ENCODE measurements at places on chromosomes 2 and 18.

DNA sequence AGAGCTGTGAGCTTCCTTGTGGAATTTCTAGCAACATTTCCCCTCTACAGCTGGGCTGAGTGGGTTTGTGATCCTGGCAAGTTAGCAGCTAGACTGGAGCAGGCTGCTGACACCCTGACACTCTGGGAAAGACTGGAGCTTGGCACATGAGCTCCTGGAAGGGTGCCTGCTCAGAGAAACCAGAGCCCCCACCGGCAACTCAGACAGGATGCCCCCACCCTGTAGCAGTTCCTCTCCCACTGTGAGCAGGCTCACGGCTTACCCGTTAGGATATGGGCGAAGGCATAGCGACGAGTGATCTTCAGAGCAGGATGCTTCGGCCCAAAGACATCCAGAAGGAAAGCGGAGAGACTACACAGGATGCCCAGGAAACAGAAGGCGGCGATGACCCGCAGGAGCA is 11.2 kb downstream of the TMEM127 start:
- no peak for DNase-seq

DNA sequence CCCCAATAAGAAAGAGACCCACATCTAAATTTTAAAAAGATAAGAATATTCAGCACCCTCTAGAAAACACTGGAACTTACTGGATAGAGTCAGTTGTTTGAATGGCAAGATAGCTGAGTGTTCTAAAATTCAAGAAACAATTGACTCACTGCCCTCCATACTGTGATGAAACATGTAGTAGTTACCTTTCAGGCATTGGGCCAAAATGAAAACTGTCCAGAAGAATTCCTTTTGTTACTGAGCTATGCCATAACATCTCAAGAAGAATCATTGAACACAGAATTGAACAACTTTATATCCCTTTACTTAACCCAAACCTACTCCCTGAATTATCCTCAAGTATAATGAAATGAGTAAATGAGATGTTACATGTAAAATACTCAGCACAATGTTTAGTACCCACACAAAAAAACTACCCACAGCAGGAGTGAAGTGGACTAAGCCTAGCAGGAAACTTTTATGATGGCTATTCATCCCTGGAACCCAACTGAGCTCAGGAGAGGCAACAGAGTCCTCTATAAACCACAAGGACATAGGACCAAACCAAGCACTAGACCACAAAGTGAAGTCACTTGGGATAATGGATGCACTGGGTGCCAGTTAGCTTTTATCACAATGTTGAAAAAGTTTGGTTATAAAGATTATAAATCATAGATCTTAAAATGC is 32.7 kb downstream of the RBM43 start:
- DNase-seq, result no peak

DNA sequence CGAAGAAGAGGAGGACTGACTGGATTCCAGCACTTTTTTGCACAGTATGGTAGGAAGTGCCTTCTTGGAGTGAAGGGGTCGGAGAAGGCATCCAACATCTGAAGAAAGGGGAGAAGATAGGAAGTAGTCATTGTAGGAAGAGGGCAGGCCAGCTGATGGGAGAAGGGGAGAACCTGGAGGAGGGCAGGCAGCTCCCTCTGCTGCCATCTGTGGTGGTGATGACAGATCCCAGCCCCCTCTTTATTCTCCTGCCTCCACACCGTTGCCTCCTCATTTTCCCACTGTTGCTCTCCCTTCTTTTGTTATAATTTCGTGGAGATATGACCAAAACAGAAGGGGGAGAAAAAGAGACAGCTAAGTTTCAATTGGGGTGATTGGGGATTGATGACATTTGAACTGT is 2.9 kb upstream of the SCYGR2 start:
- no peak for DNase-seq

GRCh38 chr2:194103941-194104659 is 1552.9 kb upstream of the SLC39A10 start:
- no peak for DNase-seq

- no peak for DNase-seq
These were observed 36.6 kb upstream of the DSC1 start for GRCh38 chr18:31199190-31199769.

- DNase-seq, result no peak
These were observed 4.5 kb downstream of the FKBP7 start for GRCh38 chr2:178473931-178474330.

GRCh38 chr2:235170536-235171521 is 219.0 kb downstream of the SH3BP4 start:
- DNase-seq, result peak; percentile 75

GRCh38 chr18:55289775-55290174 is 298.2 kb downstream of the TCF4 start:
- no peak for DNase-seq

GRCh38 chr18:25464227-25464626 is 112.3 kb upstream of the ZNF521 start:
- DNase-seq, result no peak

DNA sequence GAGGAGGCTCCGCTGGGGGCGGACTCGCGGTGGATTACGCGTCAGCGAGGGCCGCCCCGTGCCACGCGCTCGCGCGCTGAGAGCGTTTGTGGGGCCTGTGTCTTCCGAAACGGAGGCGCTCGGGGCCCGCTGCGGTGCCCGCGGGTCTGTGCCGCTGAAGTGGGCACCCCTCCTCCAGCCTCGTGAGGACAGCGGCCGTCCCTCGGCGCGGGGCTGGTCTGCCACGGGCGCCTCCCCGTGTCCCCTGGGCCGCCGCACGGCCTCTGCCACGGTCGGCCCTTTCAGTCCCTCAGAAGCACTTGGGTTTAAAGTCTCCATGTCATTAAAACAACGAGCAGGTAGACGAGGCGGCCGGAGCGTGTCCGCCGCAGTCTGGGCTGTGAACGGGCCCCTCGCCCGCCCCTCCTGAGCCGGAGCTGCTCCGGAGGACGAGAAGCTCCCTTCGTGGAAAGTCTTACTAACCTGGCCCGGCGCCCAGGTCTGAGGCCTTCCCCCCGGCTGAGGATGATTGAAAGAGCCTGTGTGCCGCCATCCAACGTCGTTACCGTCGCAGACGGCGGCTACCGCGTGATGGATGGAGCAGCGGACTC is 97.6 kb downstream of the NFATC1 start:
- DNase-seq, result no peak

- no peak for DNase-seq
These were observed 19.4 kb upstream of the RNF138 start for GRCh38 chr18:32072321-32072720.

- DNase-seq, result no peak
These were observed 949.9 kb upstream of the NRXN1 start for GRCh38 chr2:51981783-51982182.

GRCh38 chr2:196338440-196338839 is 167.1 kb upstream of the STK17B start:
- DNase-seq, result no peak

DNA sequence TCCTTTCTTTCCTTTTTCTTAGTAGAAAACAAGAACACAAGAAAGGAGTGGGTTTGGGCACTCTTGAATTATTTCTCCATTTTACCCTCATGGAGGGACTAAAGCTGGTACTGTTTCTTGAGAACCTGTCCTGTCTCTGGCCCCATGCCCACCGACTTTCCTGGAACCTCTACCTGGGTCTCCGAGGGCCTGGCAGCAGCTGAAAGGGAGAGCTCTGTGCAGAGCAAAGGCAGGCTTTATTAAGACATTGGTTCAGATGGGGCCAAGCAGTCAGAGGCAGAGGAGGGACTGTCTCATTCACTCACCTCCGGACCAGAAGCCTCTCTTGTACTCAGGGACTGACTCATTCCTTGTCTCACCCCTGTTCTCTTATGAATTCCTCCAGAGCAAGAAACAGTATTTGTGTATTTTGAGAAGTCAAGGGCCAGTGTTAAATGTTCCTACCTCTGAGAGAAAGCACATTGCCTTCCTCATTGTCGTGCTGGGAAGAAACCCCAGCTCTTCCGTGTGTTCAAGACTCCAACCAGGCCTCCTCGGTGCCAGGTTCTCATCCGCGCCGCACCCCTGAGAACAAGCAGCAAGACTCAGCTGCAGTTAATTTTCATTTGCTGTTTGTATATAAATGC is 201.9 kb upstream of the NT5C1B start:
- DNase-seq, result no peak

- DNase-seq, result no peak
These were observed 84.6 kb downstream of the SMAD7 start for GRCh38 chr18:48866028-48866733.

DNA sequence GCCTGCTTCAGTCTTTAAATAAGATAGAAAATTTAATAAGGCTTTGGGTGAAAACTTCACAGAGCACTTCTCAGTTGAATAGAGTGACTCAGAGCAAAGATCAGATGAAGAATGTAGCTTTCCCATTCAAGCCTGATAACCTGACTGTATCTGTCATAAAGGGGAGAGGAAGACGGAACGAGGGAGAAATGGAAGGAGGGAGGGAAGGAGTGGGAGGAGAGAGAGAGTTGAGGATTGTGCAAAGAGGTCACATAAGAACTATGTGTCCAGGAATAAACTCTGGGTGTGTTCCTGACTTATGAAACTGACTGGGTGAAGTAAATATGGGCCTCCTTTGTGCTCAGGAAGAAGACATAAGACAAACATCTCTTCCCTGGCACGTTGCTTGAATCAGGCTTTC is 385.5 kb downstream of the LPIN1 start:
- DNase-seq, result no peak

DNA sequence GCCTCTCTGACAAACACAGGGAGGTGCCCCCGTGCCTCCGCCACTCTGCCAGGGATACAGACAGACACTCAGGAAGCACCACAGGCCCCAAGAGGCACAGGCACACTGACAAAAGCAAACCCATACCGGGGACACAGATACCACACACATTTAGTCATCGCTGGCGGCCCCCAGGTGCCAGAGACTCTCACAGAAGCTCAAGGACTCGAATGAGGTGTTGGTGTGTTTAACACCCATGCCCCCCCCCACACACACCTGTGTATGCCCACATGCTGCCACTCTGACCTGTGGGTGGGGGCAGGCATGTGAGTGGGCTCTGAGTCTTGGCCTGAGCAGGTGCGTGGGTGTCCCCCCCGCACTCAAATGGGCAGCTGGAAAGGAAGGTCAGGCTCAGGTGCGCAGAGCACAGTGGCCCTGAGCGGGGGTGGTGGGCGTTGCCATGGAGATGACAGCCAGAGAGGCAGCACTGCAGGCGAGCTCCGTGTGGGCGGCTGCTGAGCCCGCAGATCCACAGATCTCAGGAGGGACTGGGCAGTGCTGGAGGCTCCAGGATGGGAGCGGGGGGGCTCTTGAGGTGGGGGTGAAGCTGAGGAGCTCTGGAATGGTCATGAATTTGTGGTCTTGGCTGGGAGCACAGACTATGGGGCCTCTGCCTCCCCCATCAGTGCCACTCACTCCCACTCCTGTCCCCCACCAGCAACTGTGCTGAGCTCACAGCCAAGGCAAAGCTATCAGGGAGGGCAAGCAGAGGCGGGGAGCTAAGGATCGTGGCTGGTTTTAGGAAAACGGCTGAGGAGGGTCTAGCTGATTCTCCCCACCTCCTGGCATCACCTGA is 73.9 kb upstream of the TAF1B start:
- DNase-seq, result no peak

- DNase-seq, result peak; percentile 64
These were observed 44.7 kb downstream of the ASXL2 start for GRCh38 chr2:25833566-25833965.

DNA sequence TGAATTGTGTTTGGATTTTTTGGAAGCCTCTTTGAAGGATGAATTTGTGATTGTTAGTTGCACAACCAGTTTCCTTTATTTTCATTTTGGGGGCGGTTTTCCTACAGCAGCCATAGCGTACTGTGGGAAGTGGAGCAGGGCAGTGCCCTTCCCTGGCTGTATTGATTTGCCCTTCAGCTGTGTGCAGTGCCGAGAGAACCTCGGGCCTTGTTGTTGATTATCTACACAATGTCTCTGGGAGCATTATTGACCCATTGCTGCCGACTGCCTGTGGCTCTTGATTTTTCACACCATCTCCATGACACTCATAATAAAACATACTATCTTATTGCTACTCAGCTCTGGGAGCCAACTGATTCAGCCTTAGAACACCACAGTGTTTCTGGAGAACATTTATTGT is 162.2 kb upstream of the BOD1L2 start:
- no peak for DNase-seq

- no peak for DNase-seq
These were observed 35.8 kb upstream of the EPG5 start for GRCh38 chr18:46002934-46003333.

DNA sequence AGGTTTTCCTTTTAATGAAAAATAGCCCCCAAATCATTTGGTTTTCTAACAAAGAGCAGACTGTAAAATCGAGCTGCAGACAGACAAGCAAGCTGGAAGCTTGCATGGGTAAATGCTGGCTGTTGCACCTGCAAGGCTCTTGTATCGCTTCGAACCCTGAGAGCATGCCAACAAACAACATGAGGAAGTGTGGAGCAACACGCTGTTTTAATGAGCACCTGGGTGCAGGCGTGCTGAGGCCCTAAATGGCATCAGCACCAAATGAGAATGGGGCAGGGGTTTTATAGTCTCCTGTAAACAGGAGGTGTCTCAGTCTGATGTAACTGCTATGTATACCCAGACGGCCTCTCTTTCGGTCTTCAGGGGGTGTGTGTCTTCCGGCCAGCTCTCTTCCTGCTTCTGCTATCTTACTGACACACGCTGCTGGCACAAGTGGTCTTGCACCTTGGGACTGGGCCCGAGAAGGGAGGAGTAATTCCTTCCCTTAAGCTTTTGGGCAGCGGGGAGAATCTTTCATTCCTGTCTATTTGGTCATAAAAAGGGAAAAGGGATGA is 31.9 kb upstream of the CDH2 start:
- no peak for DNase-seq

- no peak for DNase-seq
These were observed 94.7 kb upstream of the L3MBTL4 start for GRCh38 chr18:6509417-6509816.

DNA sequence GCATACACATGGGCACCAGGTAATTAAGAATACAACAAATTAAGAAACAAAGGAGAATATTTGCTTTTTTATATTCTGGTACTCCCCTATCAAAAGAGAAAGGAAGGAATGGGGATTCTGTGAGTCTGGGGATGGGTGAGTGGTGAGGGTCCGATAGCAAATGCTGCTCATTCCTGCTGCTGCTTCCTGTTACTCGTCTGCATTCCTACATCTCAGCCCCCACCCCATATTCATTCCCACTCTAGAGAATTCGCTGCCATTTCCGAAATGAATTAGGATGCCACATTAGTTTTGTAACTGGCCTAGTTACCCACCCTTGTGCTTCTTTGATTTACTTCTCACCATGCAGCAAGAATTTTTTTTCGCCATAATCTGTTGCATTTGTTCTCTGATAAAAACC is 1905.3 kb upstream of the PIK3C3 start:
- no peak for DNase-seq

DNA sequence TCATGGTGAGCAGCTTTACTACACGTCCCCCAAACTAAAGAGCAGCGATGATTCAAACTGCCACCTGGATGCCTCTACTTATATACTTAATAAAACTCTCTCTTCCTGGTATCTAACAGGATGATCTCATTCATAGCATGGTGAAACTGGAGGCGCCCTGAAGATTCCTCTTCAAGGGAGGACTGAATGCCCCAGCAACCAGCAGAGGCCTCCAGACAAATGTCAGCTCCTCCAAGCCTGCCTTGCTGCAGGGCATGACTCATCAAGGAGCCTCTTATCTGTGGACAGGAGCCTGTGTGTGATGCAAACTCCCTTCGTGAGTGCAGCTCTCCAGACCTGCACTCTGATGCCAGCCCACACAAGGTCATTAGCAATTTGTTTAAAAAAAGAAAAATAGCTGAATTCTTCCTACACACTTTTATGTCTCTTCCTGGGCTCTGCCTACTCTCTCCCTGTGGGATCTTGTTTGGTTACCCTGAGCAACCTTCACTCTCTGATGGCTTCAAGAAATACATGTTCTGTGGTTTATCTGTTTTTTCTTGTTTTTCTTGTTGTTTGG is 30.2 kb downstream of the LONRF2 start:
- DNase-seq, result peak; percentile 99

- no peak for DNase-seq
These were observed 693.3 kb upstream of the KLHL29 start for GRCh38 chr2:22691666-22692065.
